ENCODE measurements at places on chromosomes 13 and 19.

DNA sequence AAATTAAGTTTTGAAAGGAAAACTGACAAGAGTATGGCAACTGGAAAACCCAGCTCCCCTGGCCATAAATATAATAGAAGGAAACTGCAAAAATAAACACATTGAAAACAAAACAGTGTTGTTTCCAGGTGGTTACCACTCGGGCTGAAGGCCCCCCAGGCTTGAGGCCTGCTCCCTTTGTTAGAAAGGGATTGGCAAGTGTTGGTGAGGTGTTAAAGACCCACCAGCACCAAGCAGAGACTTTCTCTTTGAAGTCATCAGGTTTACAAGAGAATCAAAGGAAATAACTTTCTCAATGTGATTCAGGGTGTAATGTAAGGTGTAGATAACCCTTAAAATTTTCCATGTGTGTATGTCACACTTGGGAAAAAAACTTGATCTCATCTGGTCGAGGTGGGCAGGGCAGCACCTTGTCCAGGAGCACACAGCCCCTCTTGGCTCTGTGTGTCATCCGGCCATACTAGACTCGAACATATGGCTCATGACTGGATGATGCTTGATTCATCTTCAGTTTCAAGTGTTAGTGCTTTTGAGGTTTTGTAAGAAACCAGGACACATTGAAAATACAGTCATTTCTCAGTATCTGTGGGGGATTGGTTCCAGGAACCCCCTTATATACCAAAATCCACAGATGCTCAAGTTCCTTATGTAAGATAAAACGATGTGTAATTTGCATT is 7.8 kb downstream of the ACTN4 start:
- DNase-seq, result no peak

DNA sequence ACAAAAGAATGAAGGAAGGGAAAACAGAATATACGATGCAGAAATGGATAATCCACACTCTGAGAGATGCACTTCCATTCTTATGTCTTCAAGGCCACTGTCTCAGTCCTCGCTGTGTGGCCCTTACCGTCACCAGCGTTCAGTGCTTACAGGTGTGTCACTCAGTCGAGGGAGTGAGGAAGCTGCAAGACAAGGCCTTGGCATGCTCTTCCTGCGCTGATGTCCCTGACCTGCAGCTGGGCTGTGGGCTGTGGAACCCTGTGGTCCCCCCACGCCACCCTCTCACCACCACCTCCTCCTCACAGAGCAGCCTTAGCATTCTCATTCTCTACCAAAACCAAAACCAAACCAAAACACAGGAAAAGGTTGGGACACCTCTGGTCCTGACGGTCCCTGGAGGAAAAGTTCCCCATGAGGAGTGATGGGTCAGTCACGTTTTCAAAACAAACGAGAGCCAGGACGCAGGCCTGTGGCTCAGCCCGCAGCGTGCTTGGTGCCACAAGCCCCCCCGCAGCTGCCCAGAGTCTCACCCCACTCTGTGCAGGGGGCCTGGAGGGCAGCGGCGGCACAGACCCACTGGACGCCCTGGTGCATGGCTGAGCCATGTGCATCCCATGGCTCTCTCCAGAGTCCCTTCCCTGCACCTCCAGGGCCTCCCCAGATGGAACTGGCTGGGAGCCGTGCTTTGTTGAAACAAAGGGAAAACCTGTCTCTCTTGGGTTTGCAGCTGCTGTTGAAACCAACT is 48.2 kb upstream of the GPR183 start:
- DNase-seq, result no peak

DNA sequence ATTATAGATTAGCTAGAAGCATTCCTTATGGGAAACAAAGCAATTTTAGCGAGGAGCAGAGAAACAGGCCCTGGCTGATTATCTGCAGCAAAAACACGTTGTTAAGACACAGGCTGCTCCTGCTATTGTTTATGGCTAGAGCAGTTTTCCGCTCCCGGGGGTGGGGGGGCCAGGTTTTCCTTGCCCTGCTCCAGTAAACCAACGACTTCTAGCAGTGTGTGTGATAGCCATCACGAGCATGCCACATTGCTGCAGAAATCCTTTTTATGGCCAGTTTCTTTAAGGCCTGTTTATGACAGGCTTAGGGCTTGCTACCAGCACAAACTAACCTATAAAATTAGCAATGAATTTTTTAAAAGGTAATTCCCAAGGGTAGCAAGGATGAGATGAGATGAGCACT is 18.4 kb upstream of the IL17D start:
- no peak for DNase-seq

DNA sequence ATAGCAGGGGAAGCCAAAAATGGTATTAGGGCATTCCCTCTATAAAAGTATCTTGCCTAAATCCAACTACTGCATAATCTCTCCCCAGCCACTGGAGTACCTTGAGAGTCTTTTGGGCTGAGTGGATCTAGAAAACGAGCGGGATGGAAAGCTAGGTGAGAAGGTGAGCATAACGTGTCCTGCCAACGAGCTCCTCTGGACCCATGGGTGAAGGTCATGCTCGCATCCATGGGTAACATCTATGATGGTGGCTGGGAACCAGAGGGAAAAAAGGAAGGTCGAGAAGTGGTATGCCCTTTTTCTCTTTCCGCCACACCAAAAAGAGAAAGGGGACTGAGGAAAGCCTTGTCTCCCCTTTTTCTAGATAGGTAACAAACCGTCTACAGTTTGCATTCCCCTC is 63.0 kb downstream of the ZNF208 start:
- DNase-seq, result no peak

DNA sequence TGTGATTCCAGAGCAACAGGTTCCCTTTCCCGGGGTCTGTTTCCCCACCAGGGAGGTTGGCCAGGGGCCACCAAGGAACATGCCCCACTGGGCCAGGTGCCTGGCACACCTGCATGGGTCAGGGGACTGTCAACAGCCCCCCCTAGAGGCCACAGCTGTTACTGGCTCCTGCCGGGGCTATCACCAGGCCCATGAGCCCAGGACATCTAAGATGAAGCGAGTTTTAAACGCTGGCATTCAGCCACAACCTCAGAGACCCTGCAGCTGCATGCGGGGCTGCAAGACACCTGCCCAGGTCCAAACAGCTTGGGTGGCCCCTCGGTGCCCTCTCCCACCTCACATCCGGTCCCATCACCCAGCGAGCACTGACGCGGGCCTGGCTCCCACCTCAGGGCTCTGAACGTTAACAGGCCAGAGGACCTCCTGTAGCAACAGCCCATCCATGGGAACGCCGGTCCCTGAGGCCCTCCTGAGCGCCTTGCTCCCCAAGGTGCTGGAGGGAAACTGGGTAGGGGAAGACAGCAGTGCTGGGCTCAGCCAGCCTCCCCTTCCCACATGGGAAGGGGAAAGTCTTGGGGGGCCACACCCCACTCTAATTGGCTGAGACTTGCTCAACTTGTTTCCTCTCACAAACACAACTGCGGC is 12.0 kb downstream of the KHSRP start:
- DNase-seq, result no peak

GRCh38 chr19:55581823-55582223 is 1.2 kb upstream of the ZNF579 start:
- DNase-seq, result no peak

GRCh38 chr19:8209462-8210378 is 550 bp downstream of the CERS4 start:
- DNase-seq, result peak; percentile 70

DNA sequence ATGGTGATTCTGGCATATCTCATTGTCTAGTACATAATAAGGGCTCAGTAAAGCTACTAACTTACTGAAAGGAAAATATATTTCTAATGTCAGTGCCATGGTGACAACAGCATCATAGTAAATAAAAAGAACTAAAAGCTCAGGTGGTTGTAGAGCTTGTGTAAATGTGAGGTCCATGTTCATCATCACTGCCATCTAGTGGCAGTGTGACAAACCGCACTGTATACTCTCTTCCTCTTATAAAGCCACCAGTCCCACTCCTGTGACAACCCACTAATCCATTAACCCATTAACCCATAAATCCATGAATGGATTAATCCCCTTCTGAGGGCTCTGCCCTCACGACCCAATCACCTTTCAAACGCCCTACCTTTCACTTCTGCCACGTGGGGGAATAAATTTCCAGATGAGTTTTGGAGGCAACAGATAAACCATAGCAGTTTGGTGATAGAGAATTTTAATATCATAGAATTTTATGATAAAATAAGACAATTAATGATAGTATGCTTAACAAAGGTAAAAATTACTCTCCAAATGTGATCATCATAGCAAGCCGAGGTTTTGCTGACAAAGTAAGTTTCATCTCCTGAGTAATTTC is 160.4 kb upstream of the SGCG start:
- no peak for DNase-seq

DNA sequence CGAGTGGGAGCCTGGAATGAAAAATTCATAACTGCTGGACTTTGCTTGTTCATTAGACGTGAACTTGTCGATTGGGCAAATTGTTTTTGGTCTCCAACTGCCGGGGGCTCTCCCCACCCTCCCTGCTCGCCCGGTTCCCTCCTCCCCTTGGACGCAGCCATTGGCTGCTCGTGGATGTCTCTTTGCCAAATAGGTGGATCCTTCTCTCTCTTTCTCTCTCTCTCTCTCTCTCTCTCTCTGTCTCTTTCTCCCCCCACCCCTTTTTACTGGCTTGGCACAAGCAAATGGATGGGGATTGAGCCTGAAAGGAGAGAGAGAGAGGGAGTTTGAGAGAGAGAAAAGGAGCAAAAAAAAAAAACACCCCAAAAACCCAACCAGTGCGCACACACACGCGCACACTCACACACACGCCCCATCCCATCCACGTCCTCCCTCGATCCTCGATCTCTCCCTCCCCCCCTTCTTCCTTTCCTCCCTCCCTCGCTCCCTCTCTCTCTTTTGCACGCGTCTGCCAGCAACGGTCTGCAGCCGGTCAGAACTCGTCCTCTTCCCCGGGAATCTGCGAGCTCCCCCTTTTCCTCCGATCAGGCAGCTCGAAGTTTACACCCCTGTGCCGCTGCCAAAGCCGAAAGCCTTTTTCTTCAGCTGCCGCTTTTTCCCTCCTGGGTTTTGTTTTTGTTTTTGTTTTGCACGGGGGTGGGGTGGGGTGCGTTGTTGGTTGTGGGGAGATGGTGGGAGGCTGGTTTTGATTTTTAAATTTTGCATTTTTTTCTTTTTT is 27.8 kb downstream of the NFIX start:
- no peak for DNase-seq

DNA sequence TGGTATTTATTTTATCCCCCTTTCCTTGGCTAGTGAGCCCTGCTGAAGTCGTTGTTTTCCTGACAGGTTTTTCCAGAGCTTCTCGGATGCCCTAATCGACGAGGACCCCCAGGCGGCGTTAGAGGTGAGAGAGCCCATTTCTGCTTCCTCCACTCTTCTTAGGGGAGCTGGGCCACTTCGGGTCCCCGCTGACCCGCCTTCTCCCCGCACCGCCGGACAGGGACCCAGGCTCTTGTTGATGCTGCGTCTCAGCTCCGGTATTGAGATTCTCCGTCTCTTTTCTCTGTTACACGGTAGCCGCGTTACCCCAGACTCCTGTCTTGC is 306 bp downstream of the SUGT1 start:
- DNase-seq, result no peak

- DNase-seq, result no peak
These were observed 1608.8 kb upstream of the PCDH20 start for GRCh38 chr13:63024458-63024857.

GRCh38 chr19:43425567-43426392 is 11.1 kb downstream of the TEX101 start:
- DNase-seq, result no peak

- DNase-seq, result peak; percentile 21
These were observed 61.6 kb upstream of the MED4 start for GRCh38 chr13:48156466-48156865.

- no peak for DNase-seq
These were observed 5.1 kb downstream of the HMG20B start for GRCh38 chr19:3577723-3578344.

- no peak for DNase-seq
These were observed 302.9 kb downstream of the ITGBL1 start for GRCh38 chr13:101755228-101755887.

DNA sequence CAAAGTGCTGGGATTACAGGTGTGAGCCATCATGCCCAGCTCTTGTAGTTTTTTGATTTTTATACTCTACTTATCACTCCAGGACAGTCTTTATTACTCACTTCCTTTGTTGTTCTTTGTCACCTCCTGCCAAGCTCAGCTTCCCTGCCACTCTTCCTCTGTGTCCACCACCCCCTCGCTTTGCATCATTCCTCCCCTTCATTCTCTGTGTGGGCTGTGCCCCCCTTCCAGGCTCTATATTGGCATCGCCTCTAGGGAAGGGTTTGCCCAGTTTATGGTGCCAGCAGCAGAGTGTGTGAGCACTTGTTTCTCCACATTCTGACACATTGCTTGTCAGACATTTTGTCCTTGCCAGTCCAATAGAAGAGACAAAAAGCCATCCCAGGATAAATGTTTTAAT is 15.1 kb downstream of the ZNF302 start:
- no peak for DNase-seq

GRCh38 chr13:33349986-33350826 is 64.7 kb upstream of the STARD13 start:
- DNase-seq, result no peak

- no peak for DNase-seq
These were observed 994 bp downstream of the CCDC194 start for GRCh38 chr19:17393002-17393401.

DNA sequence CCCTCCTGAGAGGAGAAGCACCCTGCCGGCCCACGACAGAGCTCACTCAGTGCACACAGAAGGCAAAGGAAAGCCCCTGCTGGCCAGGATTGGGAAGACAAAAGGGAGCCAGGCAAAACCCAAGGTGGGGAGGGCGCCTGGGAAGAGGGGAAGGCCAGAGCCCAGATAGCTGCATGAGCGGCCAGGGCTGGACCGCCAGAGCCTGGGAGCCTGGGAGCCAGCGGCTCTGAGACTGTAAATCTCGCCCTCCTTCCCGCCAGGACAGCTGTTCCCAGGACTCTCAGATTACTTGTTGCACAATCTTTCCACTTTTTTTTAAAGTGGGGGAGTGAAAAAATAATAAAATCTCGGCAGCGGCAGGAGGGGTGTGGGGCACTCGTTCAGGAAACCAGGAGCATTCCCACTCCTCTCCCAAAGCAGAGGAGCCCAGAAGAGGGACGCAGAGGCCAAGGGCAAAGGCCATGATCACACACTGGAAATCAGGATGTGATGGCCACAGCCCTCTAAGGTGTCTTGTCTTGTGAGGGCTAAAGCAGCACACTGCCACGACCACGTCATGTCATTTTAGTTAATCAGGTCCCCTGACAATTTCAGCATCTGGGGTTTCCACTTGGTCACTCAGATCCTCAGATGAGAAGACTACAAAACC is 19.6 kb upstream of the EPHX3 start:
- DNase-seq, result no peak

- DNase-seq, result no peak
These were observed 223.7 kb downstream of the TBC1D4 start for GRCh38 chr13:75258159-75258782.

GRCh38 chr13:68386808-68387207 is 1156.7 kb upstream of the PCDH9 start:
- DNase-seq, result no peak

DNA sequence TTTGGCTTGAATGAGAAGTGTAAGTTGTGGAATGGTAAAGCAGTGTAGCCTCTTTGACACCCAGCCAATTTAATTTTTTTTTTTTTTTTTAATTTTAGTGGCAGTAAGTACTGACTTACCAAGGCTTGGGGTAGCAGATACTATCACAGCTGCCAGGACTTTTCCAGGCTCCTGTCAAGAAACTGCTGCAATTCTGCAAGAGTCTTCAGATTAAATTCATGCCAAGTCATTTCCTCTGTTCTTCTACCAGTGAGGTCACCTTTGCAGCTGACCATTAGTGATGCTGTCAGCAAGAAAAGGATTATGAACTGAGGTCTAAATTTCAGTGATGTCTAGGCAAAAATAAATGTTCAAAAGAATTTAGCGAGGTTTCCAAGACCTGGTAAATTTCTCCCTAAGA is 91.2 kb downstream of the GGACT start:
- DNase-seq, result no peak

All from stimulated activated CD4-positive, alpha-beta T cell treated with anti-CD3 and anti-CD28 coated beads, TNF-alpha, amount 100 ng/mL, for 4 hours (primary cell).